HT1080 (cell line): ENCODE measurements at places on chromosomes 3 and 15.

GRCh38 chr3:134013280-134013679 is 16.4 kb downstream of the SLCO2A1 start:
- DNase-seq, result no peak

DNA sequence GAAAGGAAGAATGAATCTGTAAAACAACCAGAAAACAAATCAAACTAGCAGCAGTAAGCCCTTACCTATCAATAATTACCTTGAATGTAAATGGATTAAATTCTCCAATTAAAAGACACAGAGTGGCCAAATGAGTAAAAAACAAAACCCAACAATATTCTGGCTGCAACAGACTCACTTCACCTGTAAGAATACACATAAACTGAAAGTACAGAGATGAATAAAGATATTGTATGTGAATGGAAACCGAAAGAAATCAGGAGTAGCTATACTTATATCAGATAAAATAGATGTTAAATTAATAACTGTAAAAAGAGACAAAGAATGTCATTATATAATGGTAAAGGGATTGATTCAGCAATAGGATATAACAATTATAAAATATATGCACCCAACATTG is 514.5 kb upstream of the DPPA4 start:
- DNase-seq, result no peak

GRCh38 chr3:146396792-146397191 is 72.6 kb downstream of the PLSCR2 start:
- no peak for DNase-seq

GRCh38 chr3:98770261-98771039 is 7.3 kb downstream of the ST3GAL6 start:
- DNase-seq, result no peak

GRCh38 chr15:80252121-80252518 is at the start of gene CTXND1:
Gene CTXND1, minus strand, starts transcription at chr15:80252213. Its CDS starts 50,264 bp downstream, at chr15:80201949.
- no peak for DNase-seq

- no peak for DNase-seq
Measured at GRCh38 chr3:196916221-196916620, 26.1 kb downstream of the NCBP2 start.

DNA sequence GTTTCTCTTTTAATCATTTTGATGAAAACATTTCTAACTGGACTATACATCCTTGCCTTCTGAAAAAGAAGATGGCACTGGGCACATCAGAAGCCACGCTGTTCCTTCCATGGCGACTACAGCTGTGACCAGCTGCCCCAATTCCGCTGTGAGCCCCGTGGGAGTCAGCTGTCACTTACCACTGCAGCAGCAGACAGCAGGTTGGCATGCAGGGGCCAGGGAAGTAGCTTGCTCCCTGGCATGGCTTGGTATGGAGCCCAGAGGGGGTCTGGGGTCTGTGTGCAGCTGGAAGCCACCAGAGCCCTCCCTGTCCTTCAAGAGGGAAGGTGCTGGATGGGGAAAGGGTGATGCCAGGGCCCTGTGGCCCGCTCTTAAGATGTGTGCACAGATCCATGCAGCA is 4.5 kb upstream of the ZXDC start:
- no peak for DNase-seq

- no peak for DNase-seq
Measured at GRCh38 chr15:86061581-86061980, 18.1 kb upstream of the AGBL1 start.

- DNase-seq, result no peak
Measured at GRCh38 chr3:54731732-54732445, 196.0 kb downstream of the LRTM1 start.

GRCh38 chr15:79878078-79878705 is 18.6 kb downstream of the MTHFS start:
- DNase-seq, result no peak

DNA sequence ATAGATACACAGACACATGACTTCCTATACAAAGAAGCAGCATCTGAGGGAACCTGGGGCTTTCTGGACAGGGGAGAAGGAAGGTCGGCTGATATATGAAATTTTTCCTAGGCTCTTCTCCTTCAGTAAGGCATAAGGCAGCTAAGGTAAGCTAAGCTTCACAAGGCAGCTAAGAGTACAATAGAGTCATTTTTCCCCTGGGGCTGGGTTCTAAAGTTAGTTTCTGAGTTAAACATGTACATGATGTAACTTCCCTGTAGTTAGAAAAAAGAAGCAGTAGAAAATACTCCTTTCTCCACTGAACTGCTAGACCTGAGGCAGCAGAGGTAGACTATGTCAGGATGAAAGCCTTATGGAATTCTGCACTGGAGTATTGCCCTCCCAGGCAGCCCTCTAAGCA is 109.6 kb downstream of the PLD1 start:
- DNase-seq, result no peak

DNA sequence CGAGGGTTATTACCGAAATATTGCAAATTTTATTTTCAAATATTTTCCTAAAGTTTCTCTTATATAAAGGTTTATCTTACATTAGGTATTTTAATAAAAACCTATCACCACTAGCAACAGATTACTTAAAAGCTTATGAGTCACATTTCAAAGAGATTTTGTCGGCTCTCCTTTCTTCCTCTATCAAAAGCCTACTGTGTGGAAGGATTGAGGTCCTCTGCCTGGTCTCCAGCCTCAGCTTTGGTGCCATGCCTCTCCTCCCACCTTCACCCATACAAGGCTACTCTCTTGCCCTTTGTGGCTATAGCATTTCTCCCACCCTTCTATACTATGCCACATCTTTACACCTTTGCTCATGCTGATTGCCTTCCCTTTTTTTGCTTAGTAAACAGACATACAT is 199.3 kb downstream of the TNIK start:
- peak; percentile 33 for DNase-seq

DNA sequence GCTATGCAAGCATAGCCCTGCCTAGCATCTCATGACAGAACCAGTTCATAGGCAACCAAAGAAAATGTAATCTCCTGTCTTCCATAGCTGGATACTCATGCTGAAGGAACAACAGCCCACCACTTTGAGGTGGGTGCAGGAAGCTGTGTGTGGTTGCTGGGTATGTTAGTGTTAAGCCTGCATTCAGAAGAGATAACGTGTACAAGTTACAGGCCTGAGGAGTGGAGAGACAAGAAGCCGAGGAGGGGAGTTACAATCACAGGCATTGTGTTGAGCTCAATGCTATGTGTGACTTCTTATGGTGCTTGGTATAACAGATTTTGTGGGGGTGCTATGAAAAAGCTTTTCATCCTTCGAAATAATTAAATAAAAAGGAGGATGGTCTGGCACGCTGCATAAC is 42.8 kb upstream of the SECISBP2L start:
- DNase-seq, result no peak

DNA sequence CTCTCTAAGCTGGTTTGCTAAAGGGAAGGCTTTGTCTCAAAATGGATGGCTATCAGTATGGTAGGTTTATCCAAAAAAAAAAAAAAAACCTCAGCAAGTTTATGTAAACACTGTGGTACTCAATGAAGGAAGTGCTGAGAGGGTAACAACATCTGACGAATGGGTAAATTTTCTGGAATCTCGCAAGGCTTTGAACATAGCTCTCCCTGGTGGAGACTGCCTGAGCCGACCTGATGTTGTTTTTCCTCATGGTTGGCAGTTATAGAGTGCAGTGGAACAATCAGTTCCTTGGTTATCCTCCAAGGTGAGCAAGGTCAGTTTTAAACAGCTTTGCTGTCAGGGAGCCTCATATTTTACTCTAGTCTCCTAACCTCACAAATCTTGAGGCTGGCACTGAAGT is 94.6 kb downstream of the ZPLD1 start:
- DNase-seq, result peak; percentile 34
